ENCODE measurements at places on chromosomes 7 and 10.

GRCh38 chr10:29969255-29970011, 90.0 kb downstream of the JCAD start:
- no peak for DNase-seq

GRCh38 chr10:24907956-24908355, 44.5 kb downstream of the PRTFDC1 start:
- DNase-seq, result no peak

DNA sequence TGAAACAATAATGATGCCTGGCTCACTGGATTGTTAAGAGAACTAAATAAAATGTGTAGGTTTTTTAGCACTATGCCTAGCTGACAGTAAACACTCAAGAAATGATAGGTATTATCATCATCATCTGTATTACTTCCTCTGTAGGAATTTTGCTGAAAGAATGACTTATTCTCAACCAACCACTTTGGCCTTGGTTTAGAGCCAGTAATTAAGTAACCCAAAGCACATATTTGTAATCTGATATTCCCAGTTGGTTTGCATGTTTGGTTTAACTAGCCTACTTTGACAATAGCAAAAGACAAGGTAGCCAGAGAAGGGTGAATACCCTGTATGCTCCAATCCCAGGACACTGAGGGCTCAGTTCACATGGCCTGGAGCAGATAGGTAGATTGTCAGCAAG, 34.4 kb downstream of the BCAP29 start:
- no peak for DNase-seq

- no peak for DNase-seq
Observed at GRCh38 chr10:97729014-97729413, 7.9 kb upstream of the ZFYVE27 start.

GRCh38 chr7:75888464-75889222, 9.8 kb downstream of the RHBDD2 start:
- DNase-seq, result no peak

GRCh38 chr10:73908853-73909539, 1.9 kb upstream of the PLAU start:
- no peak for DNase-seq

- no peak for DNase-seq
Observed at GRCh38 chr10:94991243-94991888, 52.9 kb downstream of the CYP2C9 start.

GRCh38 chr7:95674101-95674500, 77.8 kb upstream of the PDK4 start:
- no peak for DNase-seq

GRCh38 chr10:83229991-83230390, 909.3 kb upstream of the GHITM start:
- no peak for DNase-seq

GRCh38 chr10:129491123-129491734, 24.2 kb downstream of the MGMT start:
- no peak for DNase-seq

GRCh38 chr7:155337946-155338631, 40.4 kb downstream of the INSIG1 start:
- DNase-seq, result no peak

- DNase-seq, result no peak
Observed at GRCh38 chr7:90692947-90693346, 96.8 kb downstream of the CDK14 start.

- no peak for DNase-seq
Observed at GRCh38 chr7:94133460-94133859, 129.3 kb upstream of the BET1 start.

DNA sequence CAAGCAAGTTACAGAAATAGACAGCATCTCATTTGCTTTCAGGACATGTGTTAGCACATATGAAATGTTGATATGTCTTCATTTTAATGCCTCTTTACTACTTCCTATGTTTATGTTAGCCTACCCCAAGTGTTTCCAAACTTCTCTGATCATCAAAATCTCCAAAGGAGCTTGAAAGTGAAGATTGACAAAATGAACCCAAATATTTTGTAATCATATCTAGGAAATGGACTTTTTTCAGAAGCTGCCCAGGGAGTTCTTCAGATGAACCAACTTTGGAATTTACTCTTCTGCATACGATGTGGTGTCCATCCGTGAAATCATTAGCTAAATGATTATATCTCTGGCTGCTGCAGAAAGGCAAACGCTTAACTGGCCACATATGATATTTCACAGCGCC, 101.2 kb upstream of the AOAH start:
- DNase-seq, result no peak

- no peak for DNase-seq
Observed at GRCh38 chr10:58967551-58968388, 208.7 kb upstream of the PHYHIPL start.

- DNase-seq, result no peak
Observed at GRCh38 chr7:108147031-108147563, 16.9 kb upstream of the LAMB4 start.

DNA sequence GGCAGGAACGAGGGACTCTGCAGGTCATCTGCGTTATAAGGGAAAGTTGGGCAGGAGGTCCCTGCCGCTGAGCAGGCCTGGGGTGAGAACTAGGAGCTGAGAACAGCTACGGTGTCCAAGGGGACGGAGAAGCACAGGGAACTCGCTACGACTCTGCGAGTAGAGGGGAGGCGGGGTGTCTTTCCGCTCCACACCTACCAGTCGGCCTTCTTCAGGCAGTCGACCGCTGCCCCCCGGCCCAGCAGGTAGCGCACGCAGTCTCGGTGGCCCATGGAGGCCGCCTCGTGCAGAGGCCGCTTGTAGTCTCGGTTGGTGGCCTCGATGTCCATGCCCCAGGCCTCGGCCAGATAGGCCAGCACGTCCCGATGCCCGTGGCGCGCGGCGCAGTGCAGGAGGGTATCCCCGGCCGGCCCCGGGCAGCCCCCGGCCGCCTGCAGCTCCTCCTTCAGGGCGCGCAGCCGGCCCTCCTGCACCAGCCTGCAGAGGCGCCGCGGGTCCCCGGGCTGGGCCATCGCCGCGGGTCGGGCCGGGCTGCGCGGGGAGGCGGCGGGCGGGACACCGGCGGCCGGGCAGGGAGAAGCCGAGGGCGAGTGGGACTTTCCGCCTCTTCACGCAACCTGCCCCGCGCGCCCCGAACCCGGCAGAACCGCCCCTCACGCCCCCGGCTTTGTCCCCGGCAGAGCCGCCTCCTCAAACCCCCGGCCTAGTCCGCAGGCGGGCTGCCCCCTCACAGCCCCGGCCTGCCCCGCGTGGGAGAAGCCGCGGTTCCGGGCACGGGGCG, 660 bp downstream of the ANKRD16 start:
- DNase-seq, result peak; percentile 12

DNA sequence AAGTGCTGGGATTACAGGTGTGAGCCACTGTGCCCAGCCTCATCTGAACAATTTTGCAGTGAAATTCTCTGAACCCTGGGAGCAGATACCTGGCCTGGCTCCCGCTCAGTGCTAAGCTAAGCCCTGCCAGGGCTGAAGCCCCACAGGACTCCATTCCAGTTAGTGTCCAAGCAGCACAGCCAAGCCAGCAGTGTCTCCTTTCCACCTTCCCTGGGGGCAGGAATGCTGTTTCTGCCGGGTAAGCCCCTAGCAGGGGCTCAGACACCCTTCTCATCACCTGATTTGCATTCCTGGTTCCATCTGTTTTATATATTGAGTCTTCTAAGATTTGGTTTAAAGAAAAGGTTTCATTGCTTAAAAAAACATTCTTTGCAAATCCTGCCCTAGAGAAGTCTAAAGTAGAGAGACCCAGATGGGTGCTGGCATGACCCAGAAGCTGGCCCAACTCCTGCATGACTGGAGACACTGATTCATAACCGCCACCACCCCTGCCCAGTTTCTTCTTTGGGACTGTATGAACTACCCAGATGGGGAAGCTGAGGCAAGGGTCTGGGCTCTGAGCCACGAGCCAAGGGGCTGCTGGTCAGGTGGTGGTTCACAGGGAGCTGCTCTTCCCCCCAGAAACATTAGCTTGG, 14.0 kb downstream of the SLC13A4 start:
- DNase-seq, result no peak
